Right cardiac atrium (tissue), 5 donors: ENCODE measurements at places on chromosomes 13 and 19. TPM values are rescaled to one million over a fixed set of nuclear protein-coding genes. Genes with fewer than 3 reads are reported as not detected.

IFNL1 gene
- not detected for polyA plus RNA-seq

- no peak for DNase-seq
Measured at GRCh38 chr19:56015756-56016155, 29.2 kb downstream of the NLRP5 start.

DNA sequence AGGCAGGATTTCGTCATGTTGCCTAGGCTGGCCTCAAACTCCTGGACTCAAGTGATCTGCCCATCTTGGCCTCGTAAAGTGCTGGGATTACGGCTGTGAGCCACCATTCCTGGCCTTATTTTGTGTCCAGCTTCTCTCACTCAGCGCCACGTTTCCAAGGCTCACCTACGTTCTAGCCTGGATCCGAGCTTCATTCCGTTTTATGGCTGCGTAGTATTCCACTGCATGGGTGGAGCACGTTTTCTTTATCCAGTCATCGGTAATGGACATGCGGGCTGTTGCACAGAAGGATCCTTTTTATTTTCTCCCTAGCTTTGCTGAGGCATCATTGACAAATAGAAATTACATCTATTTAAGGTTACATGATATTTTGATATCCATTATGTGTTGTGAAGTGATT is 16.6 kb downstream of the ADGRL1 start:
- no peak for DNase-seq

ADGRE3 gene
- polyA plus RNA-seq = not detected

MZF1 gene
- 12.0 TPM for polyA plus RNA-seq

GNG7 gene
- 25.4 TPM for polyA plus RNA-seq

- DNase-seq = no peak
Measured at GRCh38 chr13:73497430-73497829, 438.6 kb downstream of the KLF5 start.

DNA sequence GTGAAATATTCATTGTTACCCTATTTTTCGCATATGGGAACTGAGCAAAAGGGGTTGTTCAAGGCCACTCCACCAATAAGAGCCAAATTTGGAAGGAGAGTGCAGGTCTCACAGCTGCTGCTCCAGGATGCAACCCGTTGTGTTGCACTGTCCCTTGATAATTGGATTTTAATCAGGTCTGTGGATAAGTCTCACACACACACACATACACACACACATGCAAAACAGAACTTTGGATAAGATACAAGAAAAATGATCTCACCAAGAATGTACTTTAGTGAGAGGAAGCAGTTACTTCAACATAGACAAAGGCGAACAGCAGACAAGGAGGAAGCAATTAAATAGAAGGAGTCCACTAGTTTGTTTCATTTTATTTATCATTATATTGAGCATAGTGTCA is 127.3 kb upstream of the EDNRB start:
- no peak for DNase-seq

DNA sequence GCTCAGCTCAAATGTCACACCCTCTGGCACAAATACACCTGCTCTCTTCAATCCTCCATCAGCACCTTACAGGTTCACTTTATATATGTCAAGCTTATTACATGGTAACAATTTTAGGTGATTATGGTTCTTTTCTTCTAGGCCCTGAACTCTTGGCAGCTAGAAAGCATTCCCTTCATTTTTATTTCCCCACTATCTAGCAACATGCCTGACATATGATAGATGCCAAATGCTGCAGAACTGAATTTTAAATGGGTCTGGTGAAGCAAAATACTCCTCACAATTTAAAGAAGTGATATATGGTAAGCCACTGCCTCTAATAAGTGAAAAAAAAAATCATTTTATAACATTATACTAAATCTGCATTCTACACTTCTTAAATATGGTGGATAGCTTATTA is 95.2 kb downstream of the USP12 start:
- no peak for DNase-seq

APOE gene
- 109 TPM for polyA plus RNA-seq

ZGLP1 gene
- 0.68 TPM for polyA plus RNA-seq

- DNase-seq = no peak
Measured at GRCh38 chr13:80862456-80862855, 521.5 kb upstream of the SPRY2 start.
